ENCODE measurements at places on chromosomes 13 and 19.

- no peak for DNase-seq
Observed at GRCh38 chr13:74528734-74529513, 394.7 kb upstream of the KLF12 start.

DNA sequence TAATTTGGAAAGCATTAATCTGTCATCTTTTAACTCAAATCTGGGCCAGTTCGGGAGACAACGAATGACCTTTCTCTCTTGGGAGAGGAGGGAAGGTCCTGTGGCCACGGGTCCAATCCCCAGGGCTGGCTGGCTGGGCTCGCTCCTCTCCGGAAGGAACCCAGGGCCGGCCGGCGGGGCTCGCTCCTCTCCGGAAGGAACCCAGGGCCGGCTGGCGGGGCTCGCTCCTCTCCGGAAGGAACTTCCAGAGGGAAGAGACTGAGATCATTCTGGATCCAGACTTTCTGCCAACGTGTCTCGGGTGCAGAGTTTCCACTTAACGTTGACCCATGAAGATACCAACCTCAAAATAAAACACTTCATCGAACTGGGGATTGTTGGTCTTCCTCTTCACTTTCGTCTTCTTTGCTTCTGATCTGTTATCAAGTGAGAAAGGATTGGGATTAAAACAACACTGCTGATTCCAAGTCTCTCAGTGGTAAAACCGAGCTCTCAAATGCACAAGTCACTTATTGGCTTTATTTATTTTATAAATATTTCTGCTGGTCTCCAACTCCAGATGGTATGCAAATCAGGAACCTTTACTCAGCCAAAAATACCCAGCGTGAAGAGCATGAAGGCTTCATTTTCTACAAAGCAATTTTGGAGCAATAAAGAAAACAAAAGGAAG is 53.3 kb upstream of the C13orf46 start:
- DNase-seq: no peak

- DNase-seq: no peak
Observed at GRCh38 chr19:1272423-1273262, 2.7 kb upstream of the FAM174C start.

- DNase-seq: peak; percentile 88
Observed at GRCh38 chr19:6021878-6022569, 44.1 kb upstream of the RANBP3 start.

DNA sequence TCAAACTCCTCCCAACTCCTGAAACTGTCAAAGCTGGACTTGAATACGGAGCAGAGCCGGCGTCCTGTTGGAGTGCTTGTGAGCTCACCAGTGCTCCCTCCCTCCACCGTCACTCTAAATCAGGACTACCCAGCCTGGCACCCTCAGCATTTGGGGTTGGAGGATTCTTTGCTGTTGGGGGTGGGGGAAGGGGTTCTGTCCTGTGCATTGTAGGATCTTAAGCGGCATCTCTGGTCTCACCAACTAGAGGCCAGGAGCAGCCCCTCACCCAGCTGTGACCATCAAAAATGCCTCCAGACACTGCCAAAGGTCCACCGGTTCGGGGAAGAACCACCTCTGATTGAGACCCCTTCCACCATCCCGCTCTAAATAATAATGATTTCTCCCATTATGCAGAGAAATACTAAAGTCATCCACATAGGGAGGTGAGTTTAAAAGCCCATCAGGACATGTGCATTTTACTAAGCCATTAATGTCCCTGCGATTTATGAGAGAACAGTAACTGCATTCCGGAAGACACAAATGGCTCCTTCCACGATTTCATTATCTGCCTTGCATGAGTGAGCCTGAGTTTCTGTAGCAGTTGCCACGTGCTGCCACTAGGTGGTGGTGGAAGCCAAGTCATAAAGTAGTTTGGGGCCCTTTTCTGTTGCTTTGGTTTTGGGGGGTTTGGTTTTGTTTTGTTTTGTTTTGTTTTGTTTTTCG is 16.1 kb upstream of the USP29 start:
- no peak for DNase-seq

- DNase-seq: no peak
Observed at GRCh38 chr19:30784850-30785457, 412.8 kb downstream of the ZNF536 start.

- DNase-seq: no peak
Observed at GRCh38 chr13:42048342-42048683, at the start of gene DGKH. DGKH (plus strand) TSS chr13:42048648; CDS start chr13:42048774, 126 bp downstream.

GRCh38 chr13:79860791-79861190 is 379.8 kb downstream of the NDFIP2 start:
- no peak for DNase-seq

GRCh38 chr19:16265205-16265604 is 59.4 kb upstream of the KLF2 start:
- no peak for DNase-seq

- DNase-seq: no peak
Observed at GRCh38 chr19:50719566-50719965, at the start of gene SHANK1. SHANK1 (minus strand) TSS chr19:50719802; CDS start chr19:50716919, 2,883 bp downstream.

GRCh38 chr19:4130744-4131438 is 7.0 kb upstream of the MAP2K2 start:
- no peak for DNase-seq

- no peak for DNase-seq
Observed at GRCh38 chr13:24223341-24224231, 63.1 kb downstream of the SPATA13 start.

DNA sequence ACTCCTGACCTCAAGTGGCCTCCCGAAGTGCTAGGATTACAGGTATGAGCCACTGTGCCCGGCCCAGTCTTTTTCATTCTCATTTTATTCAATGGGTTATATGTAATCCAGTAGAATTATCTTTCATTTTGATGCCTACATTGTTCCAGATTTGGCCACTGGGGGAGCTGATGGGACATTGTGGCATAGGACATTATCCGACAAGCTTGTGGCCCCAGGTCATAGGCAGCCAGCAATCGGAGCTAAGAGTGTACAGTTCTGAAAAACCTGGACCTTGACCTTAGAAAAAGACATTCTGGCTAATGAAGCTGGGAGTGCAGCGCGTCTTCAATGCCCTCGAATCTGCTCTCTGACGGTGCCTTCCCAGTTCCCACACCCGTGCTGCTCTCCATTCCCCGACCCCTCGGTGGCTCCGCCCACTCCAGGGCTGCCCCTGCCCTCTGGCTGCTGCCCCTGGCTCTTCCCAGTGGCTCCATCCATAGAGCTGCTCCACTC is 108.7 kb downstream of the TEX29 start:
- DNase-seq: no peak

DNA sequence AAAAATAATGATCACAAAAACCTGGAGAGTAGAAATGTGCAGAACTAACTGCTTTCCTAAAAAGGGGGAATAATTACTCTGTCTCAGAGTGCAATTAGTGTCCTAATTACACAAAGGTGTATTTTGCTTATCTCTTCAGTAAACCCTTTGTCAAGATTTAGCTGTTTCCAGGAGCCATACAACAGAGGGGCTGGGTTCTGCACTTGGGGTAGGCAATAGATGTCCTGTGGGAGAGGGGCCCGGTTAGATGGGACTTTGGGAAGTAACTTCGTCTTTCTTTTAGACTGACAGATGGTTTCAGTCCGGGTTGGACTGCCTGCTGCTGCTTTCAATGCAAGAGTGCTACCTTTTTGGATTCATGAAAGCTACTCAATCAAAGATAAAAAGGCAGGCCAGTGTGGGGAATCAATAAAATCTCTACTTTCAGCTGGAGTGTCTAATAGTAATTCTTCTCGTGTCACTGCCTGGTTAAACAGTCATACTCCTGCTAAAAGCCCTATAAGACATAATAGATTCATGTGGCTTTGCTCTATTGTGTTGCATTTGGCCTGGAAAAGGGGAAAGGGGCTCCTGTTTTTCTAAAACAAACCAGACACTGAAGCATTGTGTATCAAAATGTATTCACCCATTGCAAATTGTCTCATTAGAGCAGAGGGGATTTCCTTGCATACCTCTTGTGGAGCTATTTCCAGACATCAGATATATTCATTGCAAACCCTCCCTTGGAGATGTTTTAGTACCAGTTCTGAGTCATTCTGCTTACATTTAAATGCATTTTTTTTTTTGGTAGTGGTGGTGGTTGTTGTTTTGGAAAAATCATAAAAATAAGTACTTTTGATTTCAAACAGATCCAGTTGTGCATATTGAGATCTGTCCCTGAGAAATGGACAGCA is 83.3 kb upstream of the PCDH8 start:
- no peak for DNase-seq

GRCh38 chr13:111874981-111875380 is 192.0 kb upstream of the SOX1 start:
- peak; percentile 64 for DNase-seq

GRCh38 chr13:107643615-107644014 is 571.7 kb downstream of the LIG4 start:
- no peak for DNase-seq

DNA sequence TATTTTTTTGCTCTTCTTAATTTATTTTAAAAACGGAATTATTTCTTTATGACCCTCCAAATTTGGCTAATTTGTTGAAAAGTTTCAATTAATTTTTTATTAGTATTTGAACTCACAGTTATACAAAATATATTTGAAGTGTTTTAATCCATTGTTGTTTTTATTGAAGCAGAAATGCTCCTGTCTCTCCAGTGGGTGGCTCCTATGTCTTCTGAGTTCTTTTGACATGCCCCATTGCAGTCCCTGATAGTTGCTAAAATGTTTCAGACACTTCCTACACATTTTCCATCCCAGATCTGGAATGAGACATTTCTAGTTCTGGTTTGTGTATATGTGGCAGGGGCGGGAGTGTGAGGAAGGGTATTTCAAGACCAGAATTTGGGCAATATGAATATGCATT is 579.4 kb upstream of the PRR20A start:
- DNase-seq: no peak

- DNase-seq: no peak
Observed at GRCh38 chr13:31043957-31044356, 111.5 kb downstream of the TEX26 start.

GRCh38 chr13:51630288-51630615 is 46.0 kb downstream of the WDFY2 start:
- no peak for DNase-seq

DNA sequence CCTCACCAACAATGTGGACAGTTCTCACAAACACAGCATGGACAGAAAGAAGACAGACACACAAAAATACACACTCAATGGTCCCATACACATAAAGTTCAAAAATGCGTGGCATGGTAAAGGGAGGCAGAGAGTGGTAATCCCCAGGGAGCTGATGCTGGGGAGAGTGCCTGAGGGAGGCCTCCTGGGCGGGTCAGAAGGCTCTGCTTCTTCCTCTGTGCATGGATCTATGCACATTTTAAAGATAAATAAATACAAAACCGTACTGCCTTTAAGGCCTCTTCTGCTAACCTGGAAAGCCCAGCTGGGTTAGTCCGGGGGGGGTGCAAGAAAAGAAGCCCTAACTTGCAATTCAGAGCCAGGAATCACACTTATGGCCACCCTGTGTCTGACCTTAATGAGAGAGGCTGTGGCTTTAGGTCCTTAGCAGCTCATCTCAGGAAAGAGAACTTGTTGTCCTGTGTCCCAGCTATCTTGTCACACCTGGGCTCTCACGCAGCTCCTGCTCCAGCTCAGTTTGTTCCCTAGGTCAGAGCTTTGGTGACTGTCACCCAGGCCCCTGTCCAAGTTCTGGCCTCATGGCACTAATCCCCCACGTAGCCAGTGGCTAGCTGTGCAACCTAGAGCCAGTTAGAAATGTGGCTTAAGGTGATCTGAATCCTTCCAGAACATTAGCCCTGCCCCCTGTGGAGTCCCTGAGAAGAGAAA is 28.5 kb downstream of the POP4 start:
- DNase-seq: no peak
